ENCODE measurements at places on chromosomes 5 and 9.
A peak's percentile ranks its signal among the peaks of the same experiment; 100 is the strongest.

DNA sequence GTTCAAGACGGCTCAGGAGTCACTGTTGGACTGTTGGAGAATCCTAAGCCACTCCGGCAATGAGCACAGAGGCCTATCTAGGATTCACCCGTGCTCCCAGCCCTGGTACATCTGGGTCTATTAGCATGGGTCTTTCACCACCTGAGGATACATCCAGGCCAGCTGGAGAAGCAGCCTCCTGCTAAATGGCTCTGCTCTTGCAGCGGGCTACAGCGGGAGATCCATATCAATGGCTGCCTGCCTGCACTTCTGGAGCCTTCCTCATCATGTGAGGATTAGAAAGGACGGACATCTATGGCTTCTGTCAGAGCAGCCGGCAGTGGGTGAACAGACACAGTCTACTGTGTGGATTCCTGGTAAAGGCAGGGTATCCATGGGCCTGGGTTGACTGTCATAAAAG lies 357.4 kb downstream of the MLLT3 start:
- no peak for DNase-seq

- DNase-seq: no peak
Measured at GRCh38 chr9:109990541-109990940, 210.5 kb downstream of the PALM2AKAP2 start.

- peak; percentile 20 for DNase-seq
Measured at GRCh38 chr5:110865400-110866094, 126.7 kb downstream of the SLC25A46 start.

DNA sequence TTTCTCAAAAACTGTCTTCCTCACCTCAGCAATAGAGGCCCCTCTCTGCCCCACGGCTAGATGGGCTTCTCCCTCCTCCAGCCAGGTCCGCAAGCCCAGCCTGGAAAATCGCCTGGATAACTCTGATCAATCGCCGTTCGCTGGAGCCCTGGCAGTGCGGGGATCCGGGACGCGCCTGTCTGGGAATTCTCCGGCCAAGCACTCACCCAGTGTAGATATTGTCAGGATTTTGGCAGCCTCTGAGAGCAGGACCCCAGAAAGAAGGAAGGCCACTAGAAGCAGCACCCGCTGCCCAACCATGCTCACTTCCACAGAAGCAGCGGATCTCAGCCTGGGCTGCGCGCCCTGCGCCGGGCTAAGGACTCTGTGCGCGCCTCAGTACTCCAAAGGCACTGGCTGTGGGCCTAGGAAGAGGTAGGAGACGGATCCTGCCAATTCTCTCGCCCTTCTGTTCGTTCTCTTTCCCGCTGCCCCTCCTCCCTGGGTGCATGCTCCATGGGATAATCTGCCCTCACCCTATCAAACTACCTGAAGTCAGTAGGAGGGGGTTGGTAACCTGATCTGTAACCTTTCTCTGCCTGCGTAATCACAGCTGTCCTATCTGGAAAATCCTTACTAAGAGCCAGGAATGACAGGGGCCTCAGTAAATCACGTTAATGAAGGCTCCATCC lies at the start of gene UGT3A1:
UGT3A1 (minus strand) TSS at position 450 of the 671 bp plus-strand sequence; CDS start at position 300, 150 bp downstream.
- no peak for DNase-seq

- no peak for DNase-seq
Measured at GRCh38 chr9:85213650-85214607, 527.8 kb downstream of the AGTPBP1 start.

GRCh38 chr5:60101573-60101972 lies 208.0 kb upstream of the PDE4D start:
- DNase-seq: no peak

DNA sequence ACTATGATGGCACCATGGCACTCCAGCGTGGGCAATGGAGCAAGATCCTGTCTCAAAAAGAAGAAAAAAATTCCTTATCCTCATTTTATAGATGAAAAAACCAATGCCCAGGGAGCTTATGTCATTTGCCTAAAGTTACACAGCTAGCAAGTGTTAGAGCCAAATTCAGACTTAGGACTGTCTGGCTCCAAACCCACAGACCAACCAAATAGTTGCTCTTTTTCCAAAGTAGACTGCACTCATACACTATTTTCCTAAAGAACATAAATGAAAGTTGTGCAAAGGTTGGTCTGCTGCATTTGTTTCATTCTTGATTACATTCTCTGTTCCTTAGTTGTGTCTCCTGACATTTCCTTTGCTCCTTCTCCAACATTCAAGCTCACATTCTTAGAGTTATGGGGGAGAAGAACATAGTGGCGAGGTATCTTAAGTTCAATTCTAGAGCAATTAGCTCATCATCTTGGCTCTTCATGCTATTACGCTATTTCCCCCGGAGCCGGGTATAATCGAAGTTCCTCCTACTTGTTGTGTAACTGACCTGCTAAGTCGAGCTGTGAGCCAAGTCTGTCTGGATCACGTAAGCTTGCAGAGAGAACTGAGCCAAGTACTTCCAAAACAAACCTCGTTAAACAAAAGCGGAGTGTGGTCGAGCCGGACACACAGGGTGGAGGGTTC lies 138.3 kb downstream of the RFK start:
- DNase-seq: no peak

GRCh38 chr5:130652176-130652575 lies 512.9 kb downstream of the HINT1 start:
- DNase-seq: no peak

Data from HuH-7.5 (cell line).